Hematopoietic multipotent progenitor cell treated with erythropoietin and hydrocortisone succinate and interleukin-3 and kit ligand, for 17 days (in vitro differentiated cells): ENCODE measurements at places on chromosomes 16 and 17.

DNA sequence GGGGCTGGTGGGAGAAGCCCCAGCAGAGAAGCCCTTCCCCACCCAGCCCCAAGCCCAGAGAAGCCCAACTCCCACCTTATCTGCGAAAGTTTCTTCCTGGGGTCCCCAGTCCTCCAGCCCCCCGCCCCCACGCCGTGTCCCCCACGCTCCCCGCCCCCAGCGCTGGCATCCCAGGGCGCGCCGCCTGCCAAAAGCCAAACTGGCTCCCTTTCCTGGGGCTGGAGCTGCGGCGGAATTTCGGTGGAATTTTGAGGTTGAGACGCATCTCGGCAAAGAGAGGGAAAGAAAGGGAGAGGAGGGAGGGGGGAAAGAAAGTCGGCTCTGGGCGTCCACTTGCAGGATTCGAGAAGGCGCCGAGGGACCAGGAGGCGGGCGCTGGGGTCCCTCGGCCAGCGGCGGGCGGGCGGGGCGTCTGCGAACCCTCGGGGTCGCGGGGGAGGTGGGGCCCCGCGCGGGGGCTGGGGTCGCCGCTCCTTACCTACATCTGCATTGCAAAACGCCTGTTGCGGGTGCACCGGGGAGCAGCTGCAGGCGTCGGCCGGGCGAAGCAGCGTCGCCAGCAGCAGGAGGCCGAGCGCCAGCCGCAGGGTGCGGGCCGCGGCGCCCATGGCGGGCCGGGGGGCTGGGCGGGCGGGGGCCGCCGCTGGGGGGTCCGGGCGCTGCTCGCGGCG, 571 bp downstream of the TIMP2 start:
- no peak for DNase-seq

DNA sequence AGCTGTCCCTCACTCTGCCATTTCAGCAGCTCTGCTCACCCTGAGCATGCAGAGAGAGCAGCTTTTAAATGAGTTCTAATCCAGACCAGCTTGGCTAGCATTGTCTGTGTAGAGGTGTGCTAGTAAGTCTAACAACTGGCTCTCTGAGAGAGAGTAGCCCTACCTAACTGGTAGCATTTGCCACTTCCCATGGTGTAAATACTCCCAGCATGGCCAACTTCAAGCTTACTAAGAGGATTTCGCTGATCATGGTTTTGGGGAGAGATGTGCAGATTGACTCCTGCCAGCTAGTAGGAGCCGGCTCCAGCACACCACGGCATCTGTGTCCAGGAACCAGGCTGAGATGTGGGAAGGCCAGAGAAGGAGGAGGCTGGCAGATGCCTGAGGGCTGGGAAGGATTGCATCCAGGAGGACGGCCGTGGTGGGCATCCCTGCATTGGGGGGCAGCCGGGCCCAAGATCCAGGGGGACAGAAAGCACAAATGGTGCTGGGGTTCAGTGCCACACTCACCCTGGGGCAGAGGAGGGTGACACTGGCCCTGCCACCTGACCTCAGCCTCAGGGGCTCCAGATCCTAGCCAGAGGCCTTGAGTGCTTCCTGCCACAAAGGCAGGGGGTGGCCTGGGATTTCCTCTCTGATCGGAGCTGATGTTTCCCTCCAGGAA, 394.9 kb upstream of the TNRC6C start:
- DNase-seq = no peak

GRCh38 chr17:10668775-10669174, 11.7 kb upstream of the MYH3 start:
- no peak for DNase-seq

- DNase-seq = peak; percentile 31
Observed at GRCh38 chr17:19247473-19247872, 10.3 kb downstream of the EPN2 start.

DNA sequence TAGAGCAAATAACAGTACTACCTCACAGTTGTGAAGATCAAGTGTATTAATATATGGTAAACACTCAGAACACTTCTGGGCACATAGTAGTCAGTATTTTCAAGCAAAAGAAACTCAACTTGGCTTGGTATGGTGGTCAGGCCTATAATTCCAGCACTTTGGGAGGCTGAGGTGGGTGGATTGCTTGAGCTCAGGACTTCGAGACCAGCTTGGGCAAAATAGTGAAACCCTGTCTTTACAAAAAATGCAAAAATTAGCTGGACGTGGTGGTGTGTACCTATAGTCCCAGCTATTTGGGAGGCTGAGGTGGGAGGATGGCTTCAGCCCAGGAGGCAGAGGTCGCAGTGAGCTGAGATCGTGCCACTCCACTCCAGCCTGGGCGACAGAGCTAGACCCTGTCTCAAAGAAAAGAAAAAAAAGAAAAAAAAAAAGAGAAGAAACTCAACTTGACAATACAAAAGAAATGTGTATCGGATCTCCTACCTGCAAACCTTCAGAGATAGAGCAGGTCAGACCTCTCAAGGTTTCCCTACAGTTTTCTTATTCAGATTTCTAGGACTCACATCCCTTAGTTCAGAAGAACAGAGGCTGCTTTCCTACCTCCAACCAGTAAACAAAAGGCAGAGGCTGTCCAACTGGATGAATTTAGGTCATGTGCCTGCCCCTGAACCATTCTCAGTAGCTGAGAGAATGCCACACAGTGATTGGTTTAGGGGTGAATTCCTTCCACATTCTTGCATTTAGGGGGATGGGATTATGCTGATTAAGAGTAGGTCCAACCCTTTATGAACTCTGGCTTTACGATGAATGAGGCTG, 1.7 kb upstream of the KPNA2 start:
- no peak for DNase-seq

DNA sequence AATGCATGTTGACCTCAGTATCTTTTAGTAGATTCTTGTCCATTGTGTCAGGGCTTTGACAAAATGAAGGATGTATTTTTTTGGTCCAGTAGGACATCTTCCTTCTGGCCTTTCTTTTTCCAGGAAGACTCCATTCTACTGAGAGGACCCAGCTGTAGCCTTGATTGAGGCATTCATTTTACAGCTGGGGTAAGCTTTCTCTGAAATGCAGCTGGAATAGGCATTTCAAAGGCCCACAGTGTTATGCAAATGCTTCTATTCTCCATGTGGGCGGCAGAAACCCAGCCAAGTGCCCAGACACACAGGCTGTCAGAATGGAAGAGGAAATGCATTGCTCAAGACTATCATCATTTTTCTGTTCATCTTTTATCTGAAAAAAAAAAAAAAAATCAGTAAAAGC, 629.0 kb upstream of the CDH8 start:
- DNase-seq = no peak

- no peak for DNase-seq
Observed at GRCh38 chr16:88844419-88845036, 12.2 kb downstream of the GALNS start.

DNA sequence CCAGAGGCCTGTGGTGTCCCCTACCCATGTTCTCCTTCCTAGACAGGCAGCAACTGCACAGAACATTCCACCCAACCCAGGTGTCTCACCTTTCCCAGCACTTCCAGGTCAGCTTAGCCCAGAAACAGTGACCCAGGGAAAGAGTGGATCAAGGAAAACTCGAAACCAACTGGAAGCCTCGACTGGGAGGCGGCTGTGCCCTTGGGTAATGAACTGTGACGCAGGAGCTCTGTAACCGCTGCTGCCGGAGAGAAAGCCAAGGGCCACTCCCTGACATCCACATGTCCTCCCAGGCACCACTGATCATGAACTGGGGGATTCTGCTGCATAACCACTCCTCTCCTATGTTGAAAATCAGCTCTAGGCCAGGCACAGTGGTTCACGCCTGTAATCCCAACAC, 34.4 kb downstream of the WDR59 start:
- DNase-seq = no peak
